ENCODE measurements at places on chromosomes 3 and 15.
A peak's percentile ranks its signal among the peaks of the same experiment; 100 is the strongest.

DNA sequence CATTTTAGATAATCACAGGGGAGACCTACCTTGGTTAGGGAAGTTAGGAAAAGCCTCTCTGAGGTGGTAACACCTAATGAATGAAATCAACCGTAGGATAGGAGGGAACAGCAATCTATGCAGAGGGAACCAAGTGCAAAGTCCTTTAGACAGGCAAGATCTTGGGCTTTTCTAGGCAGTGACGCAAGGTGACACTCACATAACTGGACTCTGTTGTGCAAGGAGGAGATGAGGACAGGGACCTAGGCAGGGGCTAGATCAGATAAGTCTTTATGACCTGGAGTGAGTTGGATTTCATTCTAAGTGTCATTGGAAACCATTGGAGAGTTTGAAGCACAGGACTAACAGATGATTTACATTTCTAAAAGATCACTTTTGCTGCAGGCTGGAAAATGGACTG, 4.6 kb upstream of the LMOD3 start:
- no peak for DNase-seq

DNA sequence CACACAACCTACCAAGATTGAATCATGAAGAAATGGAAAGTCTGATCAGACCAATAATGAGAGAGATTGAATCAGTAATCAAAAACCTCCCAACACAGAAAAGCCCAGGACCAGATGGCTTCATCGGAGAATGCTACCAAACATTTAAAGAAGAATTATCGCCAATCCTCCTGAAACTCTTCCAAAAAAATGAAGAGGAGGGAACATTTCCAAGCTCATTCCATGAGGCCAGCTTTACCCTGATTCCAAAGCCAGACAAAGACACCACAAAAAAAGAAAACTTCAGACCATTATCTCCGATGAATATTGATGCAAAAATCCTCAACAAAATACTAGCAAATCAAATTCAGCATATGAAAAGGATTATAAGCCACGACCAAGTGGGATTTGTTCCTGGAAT, 94.1 kb downstream of the SENP2 start:
- DNase-seq, result no peak

DNA sequence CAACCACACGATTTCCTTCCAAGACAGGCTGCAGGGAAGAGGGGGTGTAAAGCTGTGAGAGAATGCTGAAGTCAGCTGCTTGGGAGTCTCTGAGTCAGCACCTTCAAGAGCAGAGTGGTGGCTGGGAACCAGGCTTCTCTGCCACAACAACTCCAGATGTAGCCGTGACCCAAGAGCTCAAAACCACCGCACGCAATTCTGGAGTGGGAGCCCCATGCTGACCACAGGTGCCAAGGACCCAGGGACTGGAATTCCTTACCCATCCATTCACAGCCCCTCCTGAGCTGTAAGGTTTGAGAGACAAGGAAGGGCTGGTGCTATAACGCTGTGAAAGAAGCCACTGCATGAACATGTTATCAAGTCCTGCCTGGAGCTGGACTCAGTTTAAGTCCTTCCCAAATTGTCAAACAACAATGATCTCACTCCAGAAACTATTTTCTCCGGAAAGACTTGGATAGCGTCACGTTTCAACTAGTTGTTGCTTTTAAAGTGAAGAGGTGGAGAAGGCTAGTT, 61.4 kb downstream of the UMPS start:
- DNase-seq, result no peak

DNA sequence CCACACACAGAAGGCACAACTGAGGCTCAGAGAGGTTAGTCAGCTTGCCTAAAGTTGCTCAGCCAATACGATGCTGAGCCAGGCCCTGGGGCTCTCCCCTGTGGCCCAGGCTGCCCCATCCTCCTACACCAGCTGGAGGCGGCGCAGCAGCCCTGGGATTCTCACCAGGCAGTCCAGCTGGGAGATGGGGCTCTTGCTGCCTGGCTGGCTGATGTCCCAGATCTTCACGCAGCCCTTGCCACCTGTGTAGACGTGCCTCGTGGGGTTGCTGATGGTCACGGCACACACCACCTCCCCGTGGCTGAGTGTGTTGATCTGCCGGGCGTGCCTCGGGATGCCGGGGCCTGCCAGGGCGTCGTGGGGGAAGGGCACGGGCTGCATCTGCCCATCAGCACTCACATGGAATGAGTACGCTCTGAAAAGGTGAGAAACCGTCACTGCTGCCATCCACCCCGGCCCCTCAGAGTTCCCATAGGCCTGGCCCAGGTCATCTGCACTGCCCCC, 42.8 kb downstream of the TLE3 start:
- no peak for DNase-seq

DNA sequence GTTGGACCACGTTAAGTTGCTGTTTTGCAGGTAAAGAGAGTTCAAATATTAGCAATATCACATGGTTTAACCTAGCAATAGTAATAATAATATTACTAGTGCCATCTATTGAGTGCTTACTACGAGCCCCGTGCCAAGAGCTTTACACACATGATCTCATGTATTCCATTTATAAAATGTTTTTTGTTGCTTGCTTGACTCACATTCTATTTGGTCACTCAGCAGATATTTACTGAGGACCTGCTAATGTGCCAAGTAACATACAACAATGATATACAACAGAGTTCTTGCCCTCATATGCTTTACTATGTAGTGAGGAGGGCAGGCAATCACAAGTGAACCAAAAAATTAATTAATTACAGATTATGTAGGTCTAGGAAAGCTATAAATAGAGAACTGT, 36.7 kb downstream of the CTDSPL start:
- no peak for DNase-seq

DNA sequence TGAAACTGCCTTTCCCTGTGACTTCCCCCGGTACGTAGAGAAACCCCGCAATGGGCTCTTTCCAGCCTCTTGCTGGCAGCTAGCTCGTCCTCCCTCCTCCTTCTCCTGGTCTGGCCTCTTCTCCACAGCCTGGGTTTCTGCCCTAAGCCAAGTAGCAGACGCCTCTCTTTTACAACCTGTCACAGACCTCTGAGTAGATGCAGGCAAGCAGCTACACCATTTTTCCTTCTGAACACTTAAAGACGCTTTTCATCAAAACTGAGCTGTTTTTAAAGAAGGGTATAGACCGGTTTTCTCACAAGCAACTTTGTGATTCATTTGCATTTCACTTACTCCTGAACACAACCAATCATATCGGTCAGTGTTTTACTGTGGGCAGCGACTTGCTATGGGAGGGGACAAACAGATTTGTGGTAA, 32.0 kb downstream of the ADAMTSL3 start:
- no peak for DNase-seq

DNA sequence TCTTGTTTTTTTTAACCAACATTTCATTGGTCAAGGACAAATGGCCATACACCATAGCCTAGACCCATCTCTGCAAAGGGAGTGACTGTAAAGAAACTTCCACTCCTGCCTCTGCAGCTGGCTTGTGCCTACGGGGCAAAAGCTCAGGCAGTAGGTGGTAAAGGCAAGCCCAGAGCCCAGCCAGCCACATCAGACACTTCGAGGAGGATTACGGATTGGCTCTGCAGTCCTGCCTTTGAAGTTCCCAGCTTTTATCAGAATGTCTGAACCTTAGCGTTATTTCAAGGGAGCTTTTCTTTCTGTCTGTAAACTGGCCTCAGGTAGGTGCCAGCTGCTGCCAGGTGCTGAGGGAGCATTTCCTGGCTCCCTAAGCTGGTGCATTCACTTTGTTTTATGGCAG, 15.6 kb downstream of the ZNF710 start:
- no peak for DNase-seq

GRCh38 chr15:71279757-71280141, 164.5 kb downstream of the THSD4 start:
- DNase-seq, result no peak

- no peak for DNase-seq
Measured at GRCh38 chr3:183825456-183826161, at the start of gene MAP6D1. Gene MAP6D1, minus strand, starts transcription at chr3:183825577. Its CDS starts 30 bp downstream, at chr3:183825547.

DNA sequence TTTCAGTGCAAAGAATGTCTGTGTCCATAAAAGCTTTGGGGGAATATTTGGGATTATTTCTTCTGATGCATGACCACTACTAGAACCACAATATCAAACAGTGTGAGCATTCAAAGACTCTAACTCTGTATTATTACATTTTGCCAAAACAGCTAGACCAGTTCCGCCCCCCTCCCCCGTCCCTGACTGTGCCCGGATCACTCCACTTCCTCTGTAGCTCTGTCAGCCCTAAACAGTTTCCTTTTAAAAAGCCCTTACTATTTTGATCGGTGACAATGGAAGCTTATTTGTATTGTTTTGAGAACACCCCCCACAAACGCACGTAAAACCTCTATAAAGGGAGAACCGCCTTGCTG, 36.6 kb upstream of the EPHB3 start:
- DNase-seq, result no peak

DNA sequence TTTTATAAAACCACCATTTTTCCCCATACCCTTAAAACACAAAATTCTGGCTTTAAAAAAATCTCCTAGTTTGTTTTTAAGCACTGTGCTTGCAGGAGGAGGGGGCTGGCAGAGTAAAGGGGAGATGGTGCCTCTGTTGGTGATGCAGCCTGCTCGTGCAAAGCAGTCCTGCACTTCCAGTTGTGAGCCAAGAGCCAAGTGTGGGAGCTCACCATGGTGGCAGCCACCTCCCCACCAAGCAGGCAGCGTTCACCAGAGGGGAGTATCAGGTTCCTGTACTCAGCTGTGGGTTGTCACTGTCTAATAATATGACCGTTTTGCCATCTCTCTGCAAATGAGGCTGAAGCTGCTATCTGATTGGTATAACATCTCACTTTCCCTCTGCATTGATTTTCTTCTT, 164.8 kb downstream of the SYNPR start:
- no peak for DNase-seq

- no peak for DNase-seq
Measured at GRCh38 chr3:42123012-42123581, 31.9 kb downstream of the TRAK1 start.

DNA sequence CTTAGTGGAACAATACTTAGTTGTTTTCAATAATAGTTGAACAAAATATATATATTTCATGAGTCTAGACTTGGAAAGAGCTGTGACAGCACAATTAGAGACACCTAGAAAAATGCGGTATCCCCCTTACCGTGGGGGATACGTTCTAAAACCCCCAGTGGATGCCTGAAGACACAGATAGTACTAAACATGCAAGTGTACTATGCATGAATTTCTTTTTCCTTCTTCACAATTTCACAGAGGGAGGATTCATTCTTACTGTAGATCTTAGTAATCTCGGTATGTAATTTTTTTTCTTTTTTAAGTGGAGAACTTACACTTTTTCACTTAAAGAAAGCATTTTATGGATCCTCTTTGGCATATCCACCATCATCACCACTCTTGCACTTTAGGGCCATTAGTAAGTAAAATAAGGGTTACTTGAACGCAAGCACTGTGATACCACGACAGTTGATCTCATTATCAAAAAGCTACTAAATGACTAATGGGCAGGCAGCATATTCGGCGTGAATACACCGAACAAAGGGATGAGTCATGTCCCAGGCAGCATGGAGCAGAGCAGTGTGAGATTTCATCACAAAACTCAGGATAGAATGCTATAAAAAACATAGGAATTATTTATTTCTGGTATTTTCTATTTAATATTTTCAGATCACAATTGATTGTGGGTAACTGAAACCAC, 72.3 kb upstream of the ZNF280D start:
- no peak for DNase-seq

GRCh38 chr3:3101660-3102458, 8.3 kb downstream of the IL5RA start:
- DNase-seq, result no peak

DNA sequence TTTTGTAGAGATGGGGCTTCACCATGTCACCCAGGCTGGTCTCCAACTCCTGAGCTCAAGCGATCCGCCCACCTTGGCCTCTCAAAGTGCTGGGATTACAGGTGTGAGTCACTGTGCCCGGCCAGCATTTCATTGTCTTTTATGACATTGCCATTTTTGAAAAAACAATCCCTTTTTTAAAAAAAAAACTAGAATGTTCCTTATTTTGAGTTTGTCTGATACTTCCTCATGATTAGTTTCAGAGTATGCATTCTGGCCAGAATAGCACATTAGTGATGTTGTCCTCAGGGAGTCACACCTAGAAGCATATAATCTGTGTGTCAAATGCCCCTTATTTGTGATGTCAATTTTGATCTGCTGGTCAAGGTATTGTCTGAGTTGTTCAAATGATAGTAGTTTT, 21.2 kb upstream of the NMD3 start:
- DNase-seq, result no peak

GRCh38 chr15:40968290-40969085, 15.2 kb downstream of the CHAC1 start:
- DNase-seq, result no peak

GRCh38 chr15:36753173-36753572, 173.7 kb downstream of the CDIN1 start:
- no peak for DNase-seq

GRCh38 chr15:51846066-51846462, 16.6 kb downstream of the TMOD3 start:
- DNase-seq, result no peak

- no peak for DNase-seq
Measured at GRCh38 chr3:54988838-54989630, 61.2 kb upstream of the LRTM1 start.

DNA sequence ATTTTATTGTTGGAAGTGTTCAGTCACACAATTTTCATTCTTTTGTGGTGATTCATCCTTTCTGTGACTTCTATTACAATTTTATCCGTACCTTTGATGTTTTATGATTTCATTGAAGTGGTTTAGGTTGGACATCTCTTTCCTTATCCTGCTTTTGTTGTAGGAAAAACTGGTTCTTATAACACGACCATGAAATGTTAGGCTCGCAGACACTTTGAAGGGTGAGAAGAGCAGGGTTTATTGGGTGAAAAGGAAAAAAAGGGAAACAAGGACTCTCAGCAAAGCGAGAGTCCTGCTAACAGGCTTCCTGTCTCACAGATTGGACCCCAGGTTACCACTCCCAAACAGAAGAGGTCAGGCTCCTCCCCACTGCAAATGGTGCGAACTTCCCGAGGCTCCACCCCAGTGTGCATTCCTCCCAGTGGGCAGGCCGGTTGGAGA, 257.4 kb downstream of the STXBP5L start:
- DNase-seq, result no peak

- peak; percentile 31 for DNase-seq
Measured at GRCh38 chr3:16337856-16338540, 73.0 kb downstream of the OXNAD1 start.

DNA sequence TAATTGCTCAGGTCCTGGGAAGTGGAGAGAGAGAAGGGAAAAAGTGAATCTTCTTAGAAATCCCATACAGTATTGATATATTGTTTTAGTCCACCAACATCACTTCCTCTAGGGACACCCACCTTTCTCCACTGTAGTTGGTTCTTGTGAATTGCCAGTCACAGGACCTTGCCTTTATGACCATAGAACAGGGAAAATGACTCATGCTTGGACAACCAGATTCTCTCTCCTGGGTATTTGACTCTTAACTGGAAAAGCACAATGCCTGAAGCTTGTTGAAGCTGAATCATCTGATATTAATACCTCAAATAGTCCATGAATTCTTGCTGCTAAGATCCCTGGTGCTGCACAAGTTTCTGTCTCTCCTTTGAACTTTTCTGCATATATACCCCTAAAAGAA, 32.5 kb upstream of the DCLK3 start:
- no peak for DNase-seq

- DNase-seq, result no peak
Measured at GRCh38 chr3:130088061-130088460, 6.4 kb downstream of the ALG1L2 start.

- DNase-seq, result no peak
Measured at GRCh38 chr15:71002316-71002715, 109.7 kb downstream of the LRRC49 start.

- no peak for DNase-seq
Measured at GRCh38 chr3:51945926-51946705, 4.0 kb downstream of the PARP3 start.

Measured in GF-D8 (cell line).